ENCODE measurements at places on chromosomes 6 and 20.
A peak's percentile ranks its signal among the peaks of the same experiment; 100 is the strongest.

- no peaks in the 10 kb centered on the region for H3K36me3 ChIP-seq
- no peak for DNase-seq
- no peak overlapping the region for H3K27ac ChIP-seq
- H3K4me1 ChIP-seq: no peaks in the 10 kb centered on the region
- H3K4me3 ChIP-seq: no peak overlapping the region
- no peaks in the 10 kb centered on the region for H3K27me3 ChIP-seq
Observed at GRCh38 chr6:80434691-80435350, 328.4 kb downstream of the BCKDHB start.

- H3K36me3 ChIP-seq: peaks cover 53% of the 10 kb centered on the region
- no peaks in the 10 kb centered on the region for H3K27me3 ChIP-seq
- H3K4me1 ChIP-seq: no peaks in the 10 kb centered on the region
- no peak overlapping the region for H3K4me3 ChIP-seq
- no peak overlapping the region for H3K27ac ChIP-seq
Observed at GRCh38 chr6:144840619-144841018, 555.5 kb downstream of the UTRN start.

- H3K4me1 ChIP-seq: peaks cover 3% of the 10 kb centered on the region
- no peak overlapping the region for H3K27ac ChIP-seq
- no peak for DNase-seq
- H3K36me3 ChIP-seq: no peaks in the 10 kb centered on the region
- peaks cover 2% of the 10 kb centered on the region for H3K27me3 ChIP-seq
Observed at GRCh38 chr20:23116311-23117089, 30.4 kb upstream of the CD93 start.

DNA sequence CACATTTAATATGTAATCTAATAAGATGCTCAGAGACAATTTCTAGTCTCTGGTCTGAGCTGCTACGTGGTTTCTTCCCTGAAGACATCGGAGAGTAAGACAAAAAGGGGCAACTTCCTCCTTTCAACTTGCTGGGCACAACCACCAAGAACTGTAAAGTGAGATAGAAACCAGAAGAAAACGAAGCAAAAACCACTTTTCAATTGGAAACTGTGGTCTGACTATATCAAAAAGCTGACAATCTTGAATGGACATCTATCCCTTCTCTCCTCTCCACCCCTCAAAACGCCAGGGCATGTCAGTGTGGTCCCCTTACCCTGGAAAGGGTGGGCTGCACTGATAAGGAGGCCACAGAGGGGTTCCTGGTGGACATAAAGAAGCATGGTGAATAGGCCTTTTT is 269.1 kb downstream of the CD83 start:
- peaks cover 36% of the 10 kb centered on the region for H3K4me1 ChIP-seq
- DNase-seq: no peak
- H3K27ac ChIP-seq: no peak overlapping the region
- H3K4me3 ChIP-seq: no peak overlapping the region

DNA sequence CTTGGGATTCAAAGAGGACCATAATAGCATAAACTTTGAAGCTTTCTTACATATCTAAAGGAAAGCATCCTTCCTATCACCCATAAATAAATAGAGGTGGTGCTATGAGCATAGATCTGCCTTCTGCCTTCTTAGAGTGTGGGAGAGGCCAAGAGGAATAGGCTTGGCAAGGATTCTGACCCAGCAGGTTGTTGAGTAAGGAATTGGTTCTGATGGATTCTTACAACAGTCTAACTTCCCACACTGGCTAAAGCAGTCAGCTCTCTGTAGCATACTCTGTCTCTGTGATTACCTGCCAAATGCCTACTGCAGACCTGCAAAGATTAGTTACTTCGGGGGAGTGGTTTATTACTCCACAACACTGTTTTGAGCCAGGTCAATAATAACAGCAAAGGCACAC is 198.0 kb upstream of the RAB32 start:
- H3K4me3 ChIP-seq: no peak overlapping the region
- no peak overlapping the region for H3K27ac ChIP-seq
- no peaks in the 10 kb centered on the region for H3K4me1 ChIP-seq
- DNase-seq: no peak
- H3K27me3 ChIP-seq: no peaks in the 10 kb centered on the region

GRCh38 chr20:2283706-2284423 is 11.9 kb upstream of the TGM3 start:
- H3K4me3 ChIP-seq: no peak overlapping the region
- H3K27ac ChIP-seq: no peak overlapping the region
- H3K4me1 ChIP-seq: no peaks in the 10 kb centered on the region
- DNase-seq: no peak
- H3K36me3 ChIP-seq: no peaks in the 10 kb centered on the region
- H3K27me3 ChIP-seq: peaks cover 8% of the 10 kb centered on the region

DNA sequence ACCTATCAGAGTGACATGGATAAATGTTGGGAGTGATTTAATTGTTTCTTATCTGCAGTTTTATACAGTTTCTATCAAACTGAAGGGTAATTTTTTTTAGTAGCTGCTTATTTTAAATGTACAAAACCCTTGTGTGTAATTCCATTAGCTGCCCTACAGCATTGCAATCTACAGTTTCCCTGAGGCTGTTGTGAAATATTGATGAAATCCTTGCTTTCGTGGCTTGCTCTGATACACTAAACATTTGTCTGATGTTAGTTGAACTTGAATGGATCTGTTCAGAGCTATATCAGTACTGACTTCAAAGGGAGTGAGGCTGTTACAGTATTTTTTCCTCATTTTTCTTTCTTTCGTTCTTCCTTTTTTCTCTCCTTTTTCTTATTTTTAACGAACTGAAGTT is 255.4 kb downstream of the TSHZ2 start:
- no peak overlapping the region for H3K27ac ChIP-seq
- H3K36me3 ChIP-seq: no peaks in the 10 kb centered on the region
- H3K4me3 ChIP-seq: no peak overlapping the region

DNA sequence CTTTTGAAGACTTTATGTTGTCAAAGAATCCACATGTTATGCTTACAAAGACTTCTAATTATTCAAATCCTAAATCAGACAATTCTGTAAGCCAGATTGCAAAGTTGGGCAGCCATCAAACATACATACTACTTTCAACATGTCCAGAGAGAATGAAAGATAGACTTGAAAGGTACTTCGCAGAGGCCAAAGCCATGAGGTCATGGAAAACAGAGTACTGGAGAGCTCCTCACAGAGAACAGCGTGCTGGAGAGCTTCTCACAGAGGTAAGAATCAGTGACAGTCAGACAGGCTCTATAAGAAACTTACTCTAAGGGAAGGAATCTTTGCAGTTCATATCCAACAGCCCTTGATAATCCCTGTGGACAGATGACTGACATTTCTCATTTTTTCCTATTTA is 400.2 kb downstream of the GJA1 start:
- no peak for DNase-seq
- no peak overlapping the region for H3K4me3 ChIP-seq
- H3K27me3 ChIP-seq: no peaks in the 10 kb centered on the region
- no peaks in the 10 kb centered on the region for H3K4me1 ChIP-seq
- H3K36me3 ChIP-seq: no peaks in the 10 kb centered on the region

DNA sequence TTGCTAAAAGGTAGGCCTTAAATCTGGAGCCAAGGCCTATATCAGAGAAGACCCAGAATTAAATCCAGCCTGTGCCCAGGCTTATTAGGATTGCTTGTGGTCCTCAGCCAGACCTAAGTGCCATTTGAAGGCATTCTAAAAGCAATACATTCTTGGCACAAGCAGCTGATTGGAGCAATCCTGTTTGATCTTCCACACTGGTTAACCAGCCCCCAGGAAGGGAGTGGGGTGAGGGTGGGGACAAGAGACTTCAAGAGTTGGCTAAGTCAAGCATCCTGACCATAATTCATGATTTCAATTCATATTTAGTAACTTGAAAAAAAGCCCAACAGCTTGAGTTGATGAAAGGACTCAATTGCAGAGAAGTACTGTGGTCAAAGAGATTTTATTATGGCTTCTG is 128.9 kb downstream of the KIF13A start:
- H3K27me3 ChIP-seq: peaks cover 11% of the 10 kb centered on the region
- no peaks in the 10 kb centered on the region for H3K36me3 ChIP-seq
- no peak overlapping the region for H3K4me3 ChIP-seq
- DNase-seq: no peak
- no peak overlapping the region for H3K27ac ChIP-seq
- H3K4me1 ChIP-seq: no peaks in the 10 kb centered on the region

GRCh38 chr6:37170273-37171200 is 585 bp downstream of the PIM1 start:
- peaks cover 36% of the 10 kb centered on the region for H3K4me1 ChIP-seq
- peaks cover 4% of the 10 kb centered on the region for H3K27me3 ChIP-seq
- peak overlapping the region; percentile 99 for H3K27ac ChIP-seq
- H3K36me3 ChIP-seq: peaks cover 51% of the 10 kb centered on the region

DNA sequence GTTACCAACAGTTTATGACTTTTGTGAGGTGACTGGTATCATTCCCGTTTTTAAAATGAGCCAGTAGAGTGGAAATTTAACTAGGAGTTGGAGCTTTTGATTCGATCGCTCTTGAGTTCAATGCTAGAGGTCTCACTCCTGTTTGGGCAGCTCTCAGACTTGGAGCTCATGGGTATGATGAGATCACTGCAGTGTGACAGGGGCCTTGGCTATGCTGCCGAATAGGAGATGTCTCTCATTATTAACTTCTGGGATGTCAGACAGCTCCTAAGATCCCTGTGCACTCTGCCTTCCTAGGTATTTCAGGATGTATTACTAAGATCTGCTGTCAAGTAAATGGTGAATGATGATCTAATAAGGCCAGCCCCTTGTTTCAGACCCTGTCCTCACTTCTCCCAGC is 20.4 kb downstream of the AKAP12 start:
- no peak for DNase-seq
- H3K36me3 ChIP-seq: no peaks in the 10 kb centered on the region
- no peak overlapping the region for H3K4me3 ChIP-seq
- H3K4me1 ChIP-seq: no peaks in the 10 kb centered on the region
- H3K27ac ChIP-seq: no peak overlapping the region
